ENCODE measurements at places on chromosomes 7 and 10. TPM values are rescaled to one million over a fixed set of nuclear protein-coding genes. Genes with fewer than 3 reads are reported as not detected.

DNA sequence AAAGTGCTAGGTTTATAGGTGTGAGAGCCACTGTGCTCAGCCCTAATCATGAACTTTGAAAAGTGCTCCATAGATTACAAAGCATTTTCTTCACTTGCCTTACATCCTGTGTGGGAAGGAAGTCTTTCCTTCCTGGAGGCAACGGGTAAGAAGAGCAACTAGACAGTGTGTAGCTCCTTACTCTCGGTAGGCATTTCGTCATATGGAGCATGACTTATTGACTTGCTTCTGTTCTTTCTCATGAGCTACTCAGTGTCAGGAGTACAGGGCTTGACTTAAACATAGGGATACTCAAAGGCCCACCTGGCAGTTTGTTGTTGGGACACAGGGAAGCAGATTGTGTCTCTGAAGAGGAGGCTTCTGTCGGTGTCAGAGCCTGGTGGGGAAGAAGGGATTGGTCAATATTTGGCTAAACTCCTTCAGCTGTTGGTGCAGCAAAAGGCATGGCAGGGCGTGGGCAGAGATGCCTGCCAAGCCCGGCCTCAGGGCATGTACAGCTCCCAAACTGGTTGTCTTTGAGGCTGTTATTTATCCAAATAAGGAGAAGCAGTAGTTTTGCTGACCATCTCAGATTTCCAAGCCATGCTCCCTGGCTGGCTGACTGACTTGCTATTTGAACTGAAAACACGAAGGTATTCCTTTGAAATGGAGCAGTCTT, 248.9 kb downstream of the KIAA1217 start:
- ATAC-seq: no peak

OR2A12 gene
- total RNA-seq: not detected

- ATAC-seq: no peak
Measured at GRCh38 chr7:111429781-111430180, 132.5 kb downstream of the IMMP2L start.

DNA sequence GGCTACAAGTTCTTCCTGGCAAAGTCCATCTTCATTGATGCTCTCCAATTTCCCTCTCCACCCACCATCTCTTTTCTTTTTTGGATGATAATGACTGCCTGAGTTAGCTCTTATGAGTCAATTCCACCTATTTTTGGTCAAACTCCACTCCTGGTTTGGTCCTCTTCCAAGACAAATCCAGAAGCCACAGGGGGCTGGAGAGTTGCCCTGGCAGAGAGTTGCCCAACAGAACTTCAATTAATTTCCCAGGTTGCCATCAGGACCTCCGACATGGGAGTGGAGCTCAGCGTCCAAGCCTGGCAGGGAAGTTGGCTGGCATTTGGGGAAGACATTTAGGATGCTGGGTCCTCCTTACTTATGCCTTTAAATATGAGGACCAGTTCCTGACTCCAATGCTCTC, 29.2 kb upstream of the KCNMA1 start:
- no peak for ATAC-seq
